ENCODE measurements at places on chromosomes 6 and 20.

DNA sequence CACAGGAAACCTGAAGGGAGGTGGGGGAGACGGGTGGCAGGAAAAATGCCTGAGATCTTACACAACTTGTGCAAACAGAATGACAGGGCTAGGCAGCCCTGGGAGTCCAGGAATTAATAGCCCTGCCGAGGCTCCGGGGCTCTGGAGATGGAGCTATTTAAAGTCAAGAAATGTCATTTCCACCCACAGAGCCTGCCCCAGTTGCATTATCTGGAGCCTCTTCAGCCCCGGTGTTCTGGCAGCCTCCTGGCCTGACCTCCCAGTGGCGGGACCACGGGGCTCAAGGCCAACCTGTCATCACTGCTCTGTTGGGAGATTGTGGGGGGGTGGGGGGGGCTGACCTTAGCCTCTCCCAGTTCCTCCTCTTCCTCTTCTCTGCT, 28.5 kb upstream of the SCUBE3 start:
- DNase-seq, result no peak

DNA sequence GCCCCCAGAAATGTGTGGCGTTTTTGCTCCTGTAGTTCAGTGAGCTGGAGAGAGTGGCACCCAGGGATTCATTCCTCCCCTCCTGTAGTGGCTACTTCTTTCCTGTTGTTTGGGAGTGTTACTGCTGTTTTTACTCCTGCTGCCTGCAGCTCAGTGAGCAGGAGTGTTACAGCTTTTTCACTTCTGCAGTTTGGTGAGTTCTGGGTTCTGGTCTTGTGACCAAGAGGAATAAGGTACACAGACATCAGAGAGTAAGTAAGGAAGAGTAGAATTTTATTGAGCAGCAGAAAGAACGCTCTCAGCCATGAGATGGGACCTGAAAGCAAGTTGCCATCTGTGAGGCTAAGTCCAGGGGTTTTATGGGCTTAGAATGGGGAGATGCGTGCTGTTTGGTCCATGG, 966.3 kb upstream of the CITED2 start:
- DNase-seq, result no peak

DNA sequence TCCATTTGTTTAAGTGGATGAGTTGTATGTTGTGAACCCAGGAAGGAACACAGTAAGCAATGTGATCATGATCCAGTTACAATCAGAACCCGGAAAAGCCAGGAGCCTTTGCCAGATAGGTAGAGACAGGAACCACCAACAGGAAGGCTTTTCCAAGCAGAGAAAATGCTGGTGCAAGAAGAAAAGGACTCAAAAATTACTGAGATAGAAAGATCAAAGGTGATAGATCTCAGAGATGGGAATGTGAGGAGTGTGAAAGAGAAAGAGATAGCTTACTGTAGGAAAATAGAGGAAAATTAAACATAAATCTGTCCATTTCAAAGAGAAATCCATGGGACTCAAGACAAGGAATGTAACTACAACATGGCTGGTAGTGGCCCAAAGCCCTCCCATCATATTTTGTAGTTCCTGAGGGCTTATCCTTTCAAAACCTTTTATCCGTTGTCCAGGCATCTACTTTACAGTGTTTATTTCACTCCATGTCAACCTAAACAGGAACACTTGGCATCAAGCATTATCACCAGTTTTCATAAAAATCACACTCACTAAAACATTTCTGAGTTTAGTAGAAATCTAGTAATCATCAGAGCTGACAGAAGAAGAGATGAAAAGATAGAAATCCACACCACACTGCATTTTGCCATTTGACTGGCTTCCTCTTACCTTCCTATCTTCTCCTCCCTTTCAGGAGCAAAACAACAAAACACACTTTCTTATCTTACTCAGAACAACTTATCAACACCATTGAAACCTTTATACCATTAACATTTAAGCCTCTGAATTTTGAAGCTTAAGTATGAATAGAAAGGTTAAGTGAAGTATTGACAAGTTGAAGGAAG, 44.5 kb upstream of the STXBP5 start:
- DNase-seq, result no peak

DNA sequence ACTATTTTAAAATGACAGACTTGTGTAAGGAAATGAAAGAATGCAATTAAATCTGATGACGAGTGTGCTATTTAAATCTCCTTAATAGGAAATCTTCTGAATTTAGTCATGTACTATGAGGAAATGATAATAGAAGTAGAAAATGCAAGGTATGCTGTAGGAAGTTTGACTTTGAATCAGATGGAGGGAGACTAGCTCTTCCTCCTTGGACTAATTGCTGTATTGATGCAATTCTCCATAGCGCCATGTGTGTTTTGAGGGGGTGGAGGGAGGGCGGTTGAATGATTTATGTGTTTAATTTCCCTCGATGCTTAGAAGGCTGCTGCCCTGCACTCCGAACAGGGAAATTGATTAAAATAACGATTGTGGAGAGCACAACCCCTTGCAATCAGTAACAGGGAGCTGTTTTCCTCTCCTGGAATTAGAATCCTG, 214.4 kb upstream of the PRND start:
- no peak for DNase-seq

GRCh38 chr20:11219192-11219591, 545.4 kb upstream of the JAG1 start:
- DNase-seq, result no peak

All from neural crest cell (in vitro differentiated cells).